ENCODE measurements at places on chromosomes 4 and X. TPM values are rescaled to one million over a fixed set of nuclear protein-coding genes. Genes with fewer than 3 reads are reported as not detected.
A peak's percentile ranks its signal among the peaks of the same experiment; 100 is the strongest.

DNA sequence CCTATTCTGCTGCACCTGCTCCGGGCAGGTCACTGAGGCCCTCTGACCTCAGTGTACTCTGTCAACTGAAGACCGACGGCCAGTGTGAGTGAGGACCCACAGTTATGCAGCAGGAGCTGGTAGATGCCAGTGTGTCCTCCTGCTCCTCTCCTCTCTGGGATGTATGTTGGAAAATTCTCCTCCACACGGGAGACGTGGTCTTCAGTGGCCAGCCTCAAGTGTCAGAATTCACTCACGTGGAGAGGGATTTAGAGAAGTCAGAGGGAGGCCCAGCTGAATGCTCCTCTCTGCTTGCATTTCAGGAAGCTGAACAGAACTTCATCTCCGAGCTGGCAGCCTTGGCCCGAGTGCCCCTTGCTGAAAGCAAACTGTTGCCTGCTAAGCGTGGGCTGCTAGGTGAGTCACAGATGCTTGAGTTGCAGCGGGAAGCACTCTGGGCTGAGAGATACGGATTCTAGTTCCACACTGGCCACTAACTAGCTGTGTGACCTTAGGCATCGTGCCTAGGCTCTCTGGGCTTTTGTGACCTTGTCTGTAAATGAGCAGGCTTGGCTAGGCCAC, 83.6 kb downstream of the CRMP1 start:
- no peak for DNase-seq

The RGN gene
- 1.4 TPM for total RNA-seq

DNA sequence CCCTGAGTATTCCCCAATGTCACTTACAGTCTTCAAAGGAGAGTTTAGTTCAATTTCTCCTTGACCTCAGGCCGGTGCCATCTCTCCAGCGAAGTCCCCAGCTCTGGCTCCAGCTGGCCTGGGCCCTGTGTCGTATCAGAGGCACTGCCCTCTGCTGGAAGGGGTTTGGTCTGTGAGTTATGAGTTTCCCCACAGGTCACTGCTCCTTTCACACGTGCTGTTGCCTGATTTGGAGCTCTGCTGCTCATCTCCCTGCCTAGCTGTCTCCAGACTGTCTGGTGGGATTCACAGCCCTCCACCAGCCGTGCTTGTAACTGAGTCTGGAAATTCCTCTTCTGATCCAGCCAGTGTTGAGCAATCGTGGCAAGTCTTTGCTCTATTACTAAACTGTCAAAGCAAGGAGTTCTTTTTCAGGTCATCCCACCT, at the start of gene RAP2C:
Gene RAP2C, minus strand, starts transcription at position 105 of the 426 bp plus-strand sequence. CDS start 2,179 bp downstream, outside the sequence.
- DNase-seq, result peak; percentile 67

The PSAPL1 gene
- total RNA-seq, result not detected

DNA sequence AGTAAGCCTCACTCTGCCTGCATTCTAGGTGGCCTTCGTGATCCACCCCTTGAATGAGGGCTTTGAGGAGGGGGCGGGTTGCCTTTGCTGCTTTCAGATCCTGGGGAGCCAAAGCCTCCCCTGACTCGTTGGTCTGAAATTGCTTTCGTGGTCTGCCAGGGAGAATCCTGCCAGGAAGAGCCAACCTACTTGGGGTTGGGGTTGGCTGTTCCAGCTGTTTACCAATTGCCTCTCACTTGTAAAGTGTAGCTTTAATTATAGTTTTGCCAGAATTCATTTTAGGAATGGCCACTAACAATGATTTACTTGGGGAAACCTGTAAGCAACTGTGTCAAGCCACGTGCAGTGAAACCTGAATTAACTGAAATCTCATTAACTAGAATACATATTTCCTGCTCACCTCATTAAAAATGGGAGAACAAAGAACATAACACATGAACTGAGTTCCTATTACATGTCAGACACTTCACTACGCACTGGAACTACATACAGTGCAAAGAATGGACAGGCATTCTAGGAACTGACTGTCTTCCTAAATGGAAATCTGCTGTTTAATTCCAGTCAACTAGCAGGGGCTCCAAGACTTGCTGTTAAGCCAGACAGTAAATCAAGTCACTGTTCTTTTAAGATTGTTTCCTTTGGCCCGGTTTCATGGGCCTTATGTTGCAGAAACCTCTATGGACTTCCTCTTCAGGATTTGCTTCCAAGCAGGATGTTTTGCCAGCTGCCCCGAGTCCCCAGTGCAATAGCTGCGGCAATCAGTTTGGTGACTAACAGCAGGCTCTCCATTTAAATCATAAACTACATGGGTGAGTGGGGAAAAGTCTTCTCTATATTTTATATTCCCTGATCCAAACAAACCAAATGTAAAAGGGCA, 16.4 kb upstream of the NKRF start:
- peak; percentile 93 for DNase-seq

GRCh38 chr4:119585771-119586170, 42.8 kb downstream of the PDE5A start:
- DNase-seq, result no peak

DNA sequence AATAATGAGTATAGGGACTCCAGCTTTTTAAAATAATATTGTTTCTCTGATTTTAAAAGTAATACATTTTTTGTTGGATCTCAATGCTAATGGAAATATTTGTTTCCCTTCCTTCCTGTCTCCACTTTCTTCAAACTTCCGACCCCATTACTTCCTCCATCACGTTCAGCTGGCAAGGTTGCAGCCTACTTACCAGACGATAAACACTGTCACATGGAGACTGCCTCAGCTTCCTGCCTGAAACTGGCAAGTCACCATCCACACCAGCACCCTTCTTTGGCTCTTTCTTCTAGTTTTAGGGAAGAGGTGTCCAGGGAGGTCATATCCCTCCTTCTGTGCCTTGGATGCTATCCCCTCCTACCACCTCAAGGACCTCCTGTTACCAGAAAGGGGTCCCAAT, 3.4 kb upstream of the INTU start:
- peak; percentile 16 for DNase-seq
